ENCODE measurements at places on chromosomes 12 and 14. TPM values are rescaled to one million over a fixed set of nuclear protein-coding genes. Genes with fewer than 3 reads are reported as not detected.

Gene PAN2
- 40.8 TPM for polyA plus RNA-seq

Gene KRT5
- 4.2 TPM for polyA plus RNA-seq

Gene C12orf54
- 2.2 TPM for polyA plus RNA-seq

Gene OR11H12
- polyA plus RNA-seq, result not detected

Gene SIRT4
- 5.1 TPM for polyA plus RNA-seq

Gene SDSL
- polyA plus RNA-seq, result 15.9 TPM
